ENCODE measurements at places on chromosomes 7 and 10.

GRCh38 chr10:29923416-29923965, 135.9 kb downstream of the JCAD start:
- no peak for DNase-seq

- no peak for DNase-seq
These were observed 34.0 kb downstream of the INPP5F start for GRCh38 chr10:119759832-119760231.

- DNase-seq: no peak
These were observed 194.9 kb upstream of the ETV1 start for GRCh38 chr7:14184292-14184864.

- no peak for DNase-seq
These were observed 108.3 kb downstream of the GLI3 start for GRCh38 chr7:42128703-42129102.

DNA sequence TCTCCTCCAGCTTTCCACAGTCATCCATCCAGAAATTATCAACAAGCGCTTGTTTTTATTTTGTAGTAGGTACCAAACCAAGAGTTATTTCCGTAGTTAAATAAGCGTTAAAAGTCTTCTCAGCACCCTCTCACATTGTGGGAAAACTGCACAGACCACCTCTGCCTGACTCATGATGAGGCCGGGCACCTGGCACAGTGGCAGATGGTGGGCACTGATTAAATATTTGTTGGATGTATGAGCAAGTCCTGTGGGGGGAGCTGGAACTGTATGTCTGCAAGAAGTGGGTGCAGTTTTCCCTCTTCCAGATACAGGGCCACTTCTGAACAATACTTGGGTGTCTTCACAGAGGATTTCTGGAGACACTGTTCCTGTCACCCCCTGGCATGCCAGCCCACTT, 5.3 kb upstream of the REPIN1 start:
- DNase-seq: no peak

DNA sequence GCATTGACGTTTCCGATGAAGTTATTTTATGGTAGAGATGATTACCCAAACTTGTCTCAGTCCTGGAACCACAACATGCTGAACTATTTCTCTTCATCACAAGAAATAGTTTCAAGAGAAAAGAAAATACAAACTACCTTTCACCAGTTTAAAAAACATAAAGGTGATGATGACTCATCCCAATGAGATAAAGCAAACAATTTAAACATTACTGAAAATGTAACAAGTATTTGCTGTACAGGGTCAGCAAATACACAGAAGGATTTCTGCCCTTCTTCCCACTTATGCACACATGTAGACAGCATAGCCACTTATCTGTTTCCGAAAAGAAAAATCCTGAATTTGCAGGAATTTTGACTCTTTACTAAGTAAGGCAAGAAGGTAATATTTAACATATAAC, 50.8 kb downstream of the RHOBTB1 start:
- DNase-seq: no peak

GRCh38 chr10:11610826-11611247, 613 bp downstream of the USP6NL start:
- DNase-seq: no peak

GRCh38 chr7:74185636-74186035, 11.5 kb downstream of the EIF4H start:
- DNase-seq: no peak

DNA sequence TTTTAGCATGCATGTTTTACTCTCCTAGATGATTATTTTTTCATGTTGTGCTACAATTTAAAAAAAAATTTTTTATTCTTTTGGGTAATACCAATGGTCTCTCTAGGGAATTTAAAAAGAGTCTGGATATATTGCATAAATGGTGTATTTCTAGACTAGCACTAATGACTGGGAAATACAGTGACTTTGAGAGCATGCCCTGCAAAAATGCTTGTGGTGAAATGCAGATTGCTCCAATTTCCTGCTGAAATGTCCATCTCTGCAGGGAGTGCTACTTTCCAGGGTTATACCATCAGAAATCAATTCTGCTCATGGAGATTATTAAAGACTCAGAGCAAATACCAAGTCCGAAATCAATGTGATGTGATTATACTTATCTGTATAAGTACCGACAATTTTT, 186.1 kb downstream of the PRKG1 start:
- DNase-seq: no peak

DNA sequence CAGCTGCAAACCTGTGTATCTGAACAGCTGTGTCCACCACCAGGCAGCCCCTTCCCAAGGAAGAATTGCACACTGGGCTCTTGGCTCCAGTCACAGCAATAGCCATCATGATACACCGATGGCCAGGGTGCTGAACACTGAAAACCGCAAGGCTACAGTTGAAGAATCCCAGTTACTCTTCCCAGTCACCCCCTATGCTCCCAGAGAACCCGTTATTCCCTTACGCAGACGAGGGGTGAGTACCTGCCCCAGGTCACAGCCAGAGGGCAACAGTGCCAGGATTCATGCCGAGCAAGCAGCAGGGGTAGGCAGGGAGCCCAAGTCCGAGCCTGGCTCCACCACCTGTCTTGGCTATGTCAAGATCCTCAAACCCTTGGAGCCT, 57.8 kb downstream of the RASGEF1A start:
- DNase-seq: no peak

GRCh38 chr10:6065406-6065805, 3.2 kb upstream of the IL2RA start:
- DNase-seq: no peak

DNA sequence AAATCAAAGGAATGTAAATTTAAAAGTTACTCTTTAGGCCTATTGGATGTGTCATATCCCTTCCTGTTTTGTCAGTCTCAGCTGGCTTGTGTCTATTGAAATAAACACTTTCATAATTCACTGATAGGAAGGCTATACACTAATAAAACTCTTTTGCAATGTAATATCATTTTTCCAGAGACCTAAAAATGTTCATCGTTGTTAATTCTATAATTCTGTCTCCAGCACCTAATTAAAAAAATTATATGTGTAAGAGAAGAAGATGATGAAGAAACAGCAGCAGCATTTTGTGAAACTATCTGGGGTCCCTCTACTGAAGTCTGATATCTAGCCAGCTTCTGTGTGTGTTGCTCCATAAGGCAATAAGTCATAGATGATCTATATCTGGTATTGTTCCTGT, 602.7 kb downstream of the ETV1 start:
- DNase-seq: no peak

DNA sequence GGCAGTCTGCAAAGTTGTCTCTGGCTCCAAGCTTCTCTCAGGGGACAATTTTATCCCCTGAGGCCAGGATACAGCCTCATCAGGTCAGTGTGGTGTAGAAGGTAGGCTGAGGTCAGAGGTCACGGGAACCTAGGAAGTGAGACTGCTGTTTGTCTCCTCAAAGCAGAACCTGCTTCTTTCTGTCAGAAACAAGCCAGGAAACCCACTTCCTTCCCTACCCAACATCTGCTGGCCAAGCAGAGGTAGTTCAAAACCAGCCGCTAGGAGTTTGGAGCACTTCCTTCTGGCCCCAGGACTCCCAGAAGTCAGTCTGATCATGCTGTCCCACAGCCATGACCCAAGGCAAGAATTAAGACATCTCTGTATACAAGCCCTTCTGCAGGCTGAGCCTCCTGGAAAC, 12.2 kb downstream of the CLRN3 start:
- DNase-seq: no peak

- no peak for DNase-seq
These were observed 33.3 kb downstream of the GNA12 start for GRCh38 chr7:2810682-2811415.

GRCh38 chr10:52250510-52250909, 63.6 kb upstream of the DKK1 start:
- no peak for DNase-seq

DNA sequence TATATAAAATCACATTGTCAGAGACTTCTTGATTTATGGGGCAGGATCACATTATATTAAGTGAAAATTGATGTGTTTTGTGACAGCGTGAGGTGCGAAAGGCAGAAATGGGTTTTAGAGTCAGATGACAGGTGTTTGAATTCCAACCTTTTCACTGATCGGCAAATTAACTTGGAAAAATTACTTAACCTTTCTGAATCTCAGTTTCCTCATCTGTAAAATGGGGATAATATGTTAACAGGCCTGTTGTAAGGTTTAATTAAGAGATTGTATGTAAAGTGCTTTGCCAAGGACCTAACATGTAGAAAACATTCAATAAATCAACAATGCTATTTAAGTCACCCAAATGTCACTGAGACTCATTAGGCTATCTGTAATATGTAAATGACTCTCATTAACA, 221.2 kb upstream of the LYZL1 start:
- DNase-seq: no peak

- no peak for DNase-seq
These were observed 10.6 kb downstream of the CABCOCO1 start for GRCh38 chr10:61673360-61673759.

GRCh38 chr7:32580646-32581045, 85.4 kb downstream of the AVL9 start:
- DNase-seq: no peak

DNA sequence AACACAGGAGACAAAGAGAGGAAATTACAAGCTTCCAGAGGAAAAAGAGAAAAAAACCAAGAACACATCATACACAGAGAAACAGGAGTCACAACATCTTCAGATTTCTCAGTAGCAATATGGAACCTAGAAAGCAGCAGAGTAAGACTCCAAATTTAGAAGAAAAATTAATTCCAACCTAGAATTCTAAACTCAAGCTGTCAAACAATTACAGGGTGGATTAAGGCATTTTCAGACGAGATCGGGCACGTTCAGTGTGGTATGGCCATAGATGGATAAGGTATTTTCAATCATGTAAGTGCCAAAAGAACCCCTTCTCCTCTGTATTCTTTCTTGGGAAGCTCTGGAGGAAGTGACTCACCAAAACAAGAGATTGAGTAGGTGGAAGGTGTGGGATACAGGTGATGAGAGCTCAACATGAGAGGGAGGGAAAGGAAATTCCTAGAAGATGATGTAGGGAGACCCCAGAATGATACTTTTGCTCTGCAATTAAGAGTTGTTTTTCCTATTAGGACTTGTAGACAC, 51.6 kb downstream of the FAM204A start:
- DNase-seq: no peak

DNA sequence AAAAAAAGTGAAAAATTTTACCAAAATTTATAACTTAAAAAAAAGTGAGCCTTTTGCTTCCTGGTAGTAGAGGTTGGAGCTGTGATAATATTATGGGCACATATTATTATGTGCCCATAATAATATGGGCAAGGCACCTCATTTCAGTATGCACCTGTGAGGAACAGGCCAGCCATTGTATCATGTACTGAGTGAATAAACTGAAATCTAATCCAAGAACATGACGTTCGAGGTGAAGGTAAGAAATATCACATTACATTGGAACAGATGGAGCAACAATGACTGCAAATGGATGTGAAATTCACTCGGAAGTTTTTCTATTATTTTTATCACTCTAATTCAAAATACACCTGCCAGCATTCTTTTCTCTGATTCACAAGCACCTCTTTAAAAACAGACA, 216.0 kb downstream of the KLF6 start:
- DNase-seq: no peak

GRCh38 chr10:73910401-73910763, 550 bp upstream of the PLAU start:
- DNase-seq: no peak

- no peak for DNase-seq
These were observed 21.9 kb upstream of the SFTPA2 start for GRCh38 chr10:79582096-79582495.

DNA sequence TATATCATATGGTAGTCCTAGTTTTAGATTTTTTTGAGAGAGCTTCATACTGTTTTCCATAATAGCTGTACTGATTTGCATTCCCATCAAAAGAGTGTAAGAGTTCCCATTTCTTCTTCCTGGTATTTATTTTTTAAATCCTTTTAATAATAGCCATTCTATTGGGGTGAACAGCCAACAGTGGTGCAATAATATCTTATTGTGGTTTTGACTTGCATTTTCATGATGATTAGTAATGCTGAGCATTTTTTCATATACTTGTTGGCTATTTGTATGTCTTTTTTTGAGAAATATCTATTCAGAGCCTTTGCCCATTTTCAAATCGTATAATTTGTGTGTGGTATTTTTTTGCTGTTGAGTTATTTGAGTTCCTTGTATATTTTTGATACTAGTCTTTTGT, 167.4 kb downstream of the FZD1 start:
- no peak for DNase-seq

- no peak for DNase-seq
These were observed 174.4 kb upstream of the KIAA1217 start for GRCh38 chr10:24034571-24034970.

- no peak for DNase-seq
These were observed 71.2 kb downstream of the SVIL start for GRCh38 chr10:29563420-29564035.

DNA sequence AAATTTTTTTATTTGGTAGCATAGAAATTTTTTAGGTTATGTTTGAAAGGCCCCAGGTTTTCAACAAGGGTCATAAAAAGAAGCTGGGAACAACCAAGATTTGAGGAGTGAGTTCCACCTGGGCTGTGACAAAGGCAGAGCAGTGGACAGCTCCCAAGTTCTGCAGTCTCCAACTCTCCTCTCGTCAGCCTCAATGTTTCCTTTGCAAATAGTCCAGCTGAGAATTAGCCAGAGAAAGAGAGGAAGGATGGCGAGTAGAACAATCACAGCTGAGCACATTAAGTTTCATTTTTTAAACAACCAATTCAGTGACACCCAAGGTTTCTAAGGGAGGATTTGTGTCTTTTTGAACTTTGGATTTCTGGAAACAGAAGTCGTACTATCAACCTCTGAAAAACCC, 143.2 kb downstream of the NRCAM start:
- DNase-seq: no peak

DNA sequence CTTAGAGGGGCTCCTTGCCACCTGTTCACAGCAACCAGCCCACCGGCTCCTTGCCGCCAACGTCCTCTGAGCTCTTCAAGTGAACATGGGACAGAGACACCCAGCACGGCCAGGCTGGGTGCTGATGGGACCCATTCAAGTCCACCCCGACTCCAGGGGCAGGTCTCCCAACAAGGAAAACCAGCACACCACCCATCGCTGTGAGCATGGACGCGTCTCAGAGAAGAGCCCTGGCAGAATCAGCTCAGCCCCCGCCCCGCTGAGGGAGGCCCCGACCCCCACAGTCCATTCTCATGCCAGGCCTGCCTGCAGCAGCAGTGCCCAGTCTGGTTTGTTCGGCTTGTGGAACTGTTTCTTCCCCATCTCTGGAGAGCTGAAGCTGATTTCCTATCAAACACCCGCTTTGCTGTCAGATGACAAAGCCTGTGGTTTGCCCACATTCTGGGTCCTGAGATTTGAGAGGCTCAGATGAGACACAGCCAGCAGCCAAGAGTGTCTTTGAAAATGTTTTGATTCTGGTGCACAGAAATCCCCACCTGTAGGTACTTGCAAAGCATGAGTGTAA, 216.6 kb downstream of the ZMYND11 start:
- DNase-seq: no peak

All from GM18507 (cell line).